Gastroesophageal sphincter (tissue), 4 donors: ENCODE measurements at places on chromosomes 12 and 14.

DNA sequence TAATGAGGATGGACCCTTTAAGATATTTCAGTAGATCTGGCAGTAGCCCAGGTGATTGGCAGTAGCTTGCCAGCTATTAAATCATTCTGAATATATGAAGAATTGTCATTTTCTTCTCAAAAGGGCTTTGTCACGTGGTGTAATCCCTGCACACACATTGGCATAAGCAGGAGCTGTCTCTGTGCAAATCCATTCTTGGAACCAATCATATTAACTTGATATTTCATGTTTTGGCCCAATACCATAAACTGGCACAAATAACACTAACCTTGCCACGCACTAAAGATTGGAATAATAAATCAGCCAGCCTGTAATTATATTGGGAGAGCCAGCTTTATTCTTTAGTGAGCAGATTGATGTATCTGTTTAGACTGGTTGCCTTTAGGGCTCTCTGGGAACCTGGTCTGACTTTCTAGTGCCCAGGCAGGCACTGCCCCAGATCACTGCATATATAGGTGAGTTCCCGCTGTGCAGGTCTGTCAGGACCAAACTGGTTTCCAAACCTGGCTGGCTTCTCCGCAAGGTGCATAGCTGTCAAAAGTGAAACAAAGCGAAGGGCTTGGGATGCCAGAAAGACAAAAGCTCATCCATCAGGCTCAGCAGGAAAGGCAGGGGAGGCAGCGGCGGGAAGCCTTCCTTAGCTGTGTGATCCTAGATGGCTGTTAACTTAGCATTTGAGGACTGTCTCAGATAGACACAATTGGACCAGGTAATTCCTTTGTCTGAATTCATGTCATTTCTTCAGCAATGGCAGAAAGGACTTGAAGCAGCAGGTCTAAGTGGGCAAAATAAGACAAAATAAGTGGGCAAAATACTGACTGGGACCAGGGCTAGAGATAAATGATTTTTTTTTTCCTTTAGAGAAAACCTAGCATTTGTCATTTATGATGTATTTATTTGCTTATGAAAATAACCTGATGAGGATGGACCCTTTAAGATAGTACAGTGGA lies 128.8 kb upstream of the DYRK2 start:
- no peak for ATAC-seq
- H3K4me3 ChIP-seq, result no peak overlapping the region
- no peaks in the 10 kb centered on the region for H3K27me3 ChIP-seq
- peaks cover 21% of the 10 kb centered on the region for H3K4me1 ChIP-seq
- H3K36me3 ChIP-seq, result no peaks in the 10 kb centered on the region

DNA sequence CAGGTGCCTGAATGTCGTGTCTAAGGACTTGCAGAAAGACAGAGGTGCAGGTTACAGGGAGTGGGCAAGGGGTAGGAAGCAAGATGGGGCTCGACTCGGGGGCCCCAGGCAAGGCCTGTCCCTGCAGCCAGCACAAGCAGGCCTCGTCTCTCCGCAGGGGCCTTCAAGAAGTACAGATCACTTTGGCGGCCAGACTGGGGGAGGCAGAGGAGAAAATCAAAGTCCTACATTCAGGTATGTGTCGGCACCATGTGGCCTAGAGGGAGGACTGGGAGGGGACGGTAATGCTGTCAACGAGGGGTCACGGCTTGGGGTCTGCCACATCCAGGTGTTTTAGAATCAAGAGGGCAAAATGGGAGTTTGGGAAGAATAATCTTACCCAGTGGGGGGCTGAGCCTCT lies 73.7 kb downstream of the PHETA1 start:
- H3K36me3 ChIP-seq, result no peaks in the 10 kb centered on the region
- no peaks in the 10 kb centered on the region for H3K4me1 ChIP-seq
- H3K27ac ChIP-seq, result no peak overlapping the region
- H3K4me3 ChIP-seq, result no peak overlapping the region
- no peak for ATAC-seq
- peaks cover 34% of the 10 kb centered on the region for H3K27me3 ChIP-seq

DNA sequence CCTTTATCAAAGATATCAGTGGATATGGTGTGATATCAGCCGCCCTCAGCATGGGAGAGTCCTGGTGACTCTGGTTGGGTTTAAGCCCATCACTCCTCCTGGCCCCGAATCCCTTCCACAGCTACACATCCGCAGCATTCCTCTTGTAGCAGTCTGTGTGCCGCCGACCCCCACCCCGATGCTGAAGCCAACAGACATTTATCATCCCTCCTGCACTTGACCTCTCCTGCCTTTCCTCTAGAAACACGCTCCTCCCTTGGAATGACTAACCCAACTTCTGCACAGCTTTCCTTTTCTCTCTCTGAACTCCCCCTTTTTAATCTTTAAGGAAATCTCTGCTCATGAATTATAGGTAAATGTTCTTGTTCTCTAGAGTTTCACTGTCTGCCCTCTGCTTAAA lies 250.9 kb upstream of the FOXN3 start:
- no peaks in the 10 kb centered on the region for H3K4me1 ChIP-seq
- H3K4me3 ChIP-seq, result no peak overlapping the region
- no peak for ATAC-seq
- H3K27me3 ChIP-seq, result no peaks in the 10 kb centered on the region
- H3K27ac ChIP-seq, result no peak overlapping the region

- H3K27ac ChIP-seq, result no peak within 1 kb of the TSS
- H3K36me3 ChIP-seq, result no peaks in the 10 kb centered on the region
- peaks cover 21% of the 10 kb centered on the region for H3K4me1 ChIP-seq
Measured at GRCh38 chr14:24071144-24071697, at the start of gene CPNE6. Gene CPNE6 (plus strand): TSS chr14:24071562. CDS start chr14:24072937, 1,375 bp downstream.

- no peak overlapping the region for H3K27ac ChIP-seq
- no peak for ATAC-seq
- no peaks in the 10 kb centered on the region for H3K36me3 ChIP-seq
- H3K4me3 ChIP-seq, result no peak overlapping the region
- no peaks in the 10 kb centered on the region for H3K4me1 ChIP-seq
Measured at GRCh38 chr14:31592631-31593030, 31.4 kb downstream of the NUBPL start.

DNA sequence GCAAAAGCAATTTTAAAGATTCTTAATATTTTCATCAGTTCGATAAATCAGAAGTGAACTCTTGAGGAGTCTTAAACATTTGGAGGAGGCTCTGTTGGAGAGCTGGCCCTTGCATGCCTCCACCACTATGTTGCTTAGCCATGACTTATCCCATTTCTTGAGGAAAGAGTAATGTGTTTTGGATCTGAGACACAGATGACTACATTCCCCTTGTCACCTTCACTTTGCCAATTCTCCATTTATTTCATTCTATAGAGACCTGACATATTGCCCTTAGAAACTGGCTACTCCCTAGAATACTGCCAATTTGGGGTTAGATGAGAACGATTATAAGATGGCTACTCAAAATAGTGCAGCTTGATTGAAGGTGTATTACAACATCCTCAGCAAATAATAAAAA lies 157.4 kb upstream of the TMEM260 start:
- no peaks in the 10 kb centered on the region for H3K36me3 ChIP-seq
- H3K4me3 ChIP-seq, result no peak overlapping the region
- peaks cover 14% of the 10 kb centered on the region for H3K4me1 ChIP-seq
- no peak overlapping the region for H3K27ac ChIP-seq
- ATAC-seq, result no peak
- H3K27me3 ChIP-seq, result no peaks in the 10 kb centered on the region

DNA sequence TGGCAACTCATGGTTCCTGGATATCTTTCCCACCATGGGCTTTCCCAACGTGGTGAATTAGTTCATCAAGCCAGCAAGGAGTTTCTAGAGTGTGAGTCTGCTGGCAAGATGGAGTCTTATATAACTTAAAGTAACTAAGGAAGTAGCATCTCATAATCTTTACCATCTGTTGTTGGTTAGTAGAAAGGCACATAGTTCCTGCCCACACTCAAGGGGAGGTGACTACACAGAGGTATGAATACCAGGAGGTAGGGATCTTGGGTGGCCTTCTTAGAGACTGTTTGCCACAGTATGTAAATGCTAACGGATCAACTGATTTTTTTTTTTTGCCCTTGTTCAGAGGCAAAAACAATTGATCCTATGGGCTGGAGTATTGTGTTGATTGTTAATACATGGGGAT lies 446.9 kb downstream of the ATP23 start:
- H3K4me1 ChIP-seq, result no peaks in the 10 kb centered on the region
- no peak overlapping the region for H3K27ac ChIP-seq
- ATAC-seq, result no peak
- no peak overlapping the region for H3K4me3 ChIP-seq
- H3K36me3 ChIP-seq, result no peaks in the 10 kb centered on the region

- no peak overlapping the region for H3K27ac ChIP-seq
- no peak overlapping the region for H3K4me3 ChIP-seq
- no peaks in the 10 kb centered on the region for H3K4me1 ChIP-seq
- no peaks in the 10 kb centered on the region for H3K36me3 ChIP-seq
- H3K27me3 ChIP-seq, result no peaks in the 10 kb centered on the region
- no peak for ATAC-seq
Measured at GRCh38 chr14:29425705-29426482, 501.8 kb downstream of the PRKD1 start.

DNA sequence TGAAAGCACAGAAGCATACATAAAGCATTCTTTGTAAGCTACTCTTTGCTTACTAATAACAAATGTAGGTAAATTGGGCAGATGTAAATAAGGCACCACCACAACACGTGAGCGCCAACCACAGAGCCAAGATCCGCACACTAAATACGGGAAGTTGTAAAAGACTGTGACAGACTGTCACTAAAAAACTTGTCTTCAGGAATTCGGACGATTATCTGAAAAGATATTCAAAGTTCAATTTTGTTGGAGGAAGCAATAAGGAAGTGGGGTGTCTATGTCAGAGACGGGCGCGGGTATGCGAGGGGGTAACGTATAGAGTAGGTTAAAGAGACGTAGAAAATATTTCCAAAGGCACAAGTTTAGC lies 1.5 kb upstream of the HSP90B1 start:
- no peak for ATAC-seq
- peaks cover 9% of the 10 kb centered on the region for H3K4me1 ChIP-seq
- peaks cover 16% of the 10 kb centered on the region for H3K36me3 ChIP-seq

GRCh38 chr14:66233591-66233990 lies 252.6 kb upstream of the CCDC196 start:
- no peaks in the 10 kb centered on the region for H3K4me1 ChIP-seq
- no peaks in the 10 kb centered on the region for H3K36me3 ChIP-seq
- no peak overlapping the region for H3K4me3 ChIP-seq
- H3K27ac ChIP-seq, result no peak overlapping the region
- H3K27me3 ChIP-seq, result no peaks in the 10 kb centered on the region

GRCh38 chr14:32008602-32009193 lies 68.4 kb upstream of the ARHGAP5 start:
- no peaks in the 10 kb centered on the region for H3K36me3 ChIP-seq
- no peaks in the 10 kb centered on the region for H3K4me1 ChIP-seq
- H3K27me3 ChIP-seq, result no peaks in the 10 kb centered on the region
- ATAC-seq, result no peak

- no peaks in the 10 kb centered on the region for H3K36me3 ChIP-seq
- H3K27me3 ChIP-seq, result no peaks in the 10 kb centered on the region
- H3K27ac ChIP-seq, result no peak overlapping the region
- no peaks in the 10 kb centered on the region for H3K4me1 ChIP-seq
Measured at GRCh38 chr12:63037746-63038712, 103.1 kb upstream of the PPM1H start.

- H3K27me3 ChIP-seq, result no peaks in the 10 kb centered on the region
- H3K4me1 ChIP-seq, result no peaks in the 10 kb centered on the region
- no peak overlapping the region for H3K4me3 ChIP-seq
- peaks cover 9% of the 10 kb centered on the region for H3K36me3 ChIP-seq
- H3K27ac ChIP-seq, result no peak overlapping the region
Measured at GRCh38 chr14:56284641-56285040, 166.4 kb downstream of the PELI2 start.

DNA sequence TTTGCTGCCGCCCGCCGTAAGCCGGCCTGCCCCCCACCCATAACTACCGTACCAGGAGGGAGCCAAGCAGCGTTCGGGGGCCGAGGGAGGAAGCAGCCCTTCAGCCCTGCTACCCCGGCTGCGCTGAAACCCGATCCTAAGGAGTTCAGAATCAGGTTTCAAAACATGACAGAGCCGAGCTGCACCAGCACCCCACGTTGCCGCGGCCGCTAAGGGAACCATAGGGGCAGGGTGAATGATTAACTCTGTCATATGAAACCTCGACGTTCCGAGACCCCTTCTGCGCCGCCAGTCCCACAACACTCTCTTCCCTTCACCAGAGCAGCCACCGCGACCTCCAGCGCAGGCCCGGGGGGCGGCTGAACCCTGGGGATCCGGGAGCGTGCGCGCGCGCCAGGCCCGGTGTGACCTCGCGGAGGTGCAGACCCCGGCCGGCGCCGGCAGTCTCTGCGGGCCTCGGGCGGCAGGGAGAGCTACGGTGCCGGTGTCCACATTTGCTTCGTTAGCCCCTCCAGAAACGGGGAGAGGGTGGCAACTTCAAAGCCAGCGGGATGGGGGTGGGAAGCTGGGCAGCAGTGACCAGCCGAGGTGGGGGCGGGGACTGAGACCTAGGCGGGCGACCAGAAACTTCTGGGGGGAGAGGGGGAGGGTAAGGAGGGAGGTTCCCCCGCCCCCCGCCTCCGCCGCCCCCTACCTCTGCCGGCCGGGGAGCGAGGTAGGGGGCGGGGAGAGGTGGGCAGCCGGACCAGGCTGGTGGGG lies 1.6 kb downstream of the SIX4 start:
- peaks cover 26% of the 10 kb centered on the region for H3K27me3 ChIP-seq
- peak overlapping the region; percentile 75 for H3K4me3 ChIP-seq
- no peak overlapping the region for H3K27ac ChIP-seq
- no peak for ATAC-seq
- no peaks in the 10 kb centered on the region for H3K4me1 ChIP-seq
- no peaks in the 10 kb centered on the region for H3K36me3 ChIP-seq

DNA sequence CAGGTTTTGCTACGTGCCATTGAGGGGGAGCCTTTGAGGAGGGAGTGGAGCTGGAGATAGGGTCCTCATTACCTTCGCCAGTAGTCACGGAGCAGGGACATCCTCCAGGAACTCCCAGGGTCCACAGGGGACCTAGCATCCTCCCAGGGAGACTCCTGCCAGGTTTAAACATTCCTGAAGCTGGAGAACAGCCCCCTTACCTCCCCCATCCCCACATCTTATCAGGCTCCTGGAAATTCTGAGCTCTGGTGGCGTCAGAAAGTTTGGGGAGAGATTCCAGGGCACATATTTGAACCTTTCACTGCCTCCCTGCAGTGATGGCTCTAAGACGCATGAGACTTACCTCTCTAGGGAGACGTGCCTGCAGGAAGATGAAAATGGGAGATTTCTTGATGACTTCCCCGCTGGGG lies 192.3 kb upstream of the GSC start:
- no peak overlapping the region for H3K4me3 ChIP-seq
- H3K36me3 ChIP-seq, result no peaks in the 10 kb centered on the region
- peaks cover 8% of the 10 kb centered on the region for H3K4me1 ChIP-seq
- H3K27me3 ChIP-seq, result peaks cover 10% of the 10 kb centered on the region
